ENCODE measurements at places on chromosomes 4 and X.

- no peak for DNase-seq
These were observed 208.8 kb downstream of the SH2D1A start for GRCh38 chrX:124555036-124555595.

DNA sequence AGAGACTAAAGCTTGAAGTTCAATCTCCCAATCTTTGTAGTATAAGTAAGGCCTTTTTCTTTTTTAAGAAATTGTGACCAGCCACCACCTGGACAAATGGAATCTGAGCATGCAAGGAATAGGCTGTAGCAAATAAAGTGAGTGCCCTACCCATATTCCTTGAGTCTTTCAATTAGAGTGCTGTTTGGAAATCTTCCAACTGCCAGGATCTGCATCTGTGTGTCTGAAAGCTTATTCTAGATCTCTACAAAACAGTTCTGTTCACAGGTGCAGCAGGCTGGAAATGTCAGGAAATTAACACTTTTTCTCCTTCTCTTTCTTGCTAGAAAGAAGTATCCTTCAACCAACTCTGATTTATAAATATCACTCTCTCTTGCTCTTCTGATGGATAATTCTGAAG lies 76.7 kb upstream of the NDST3 start:
- DNase-seq = no peak

DNA sequence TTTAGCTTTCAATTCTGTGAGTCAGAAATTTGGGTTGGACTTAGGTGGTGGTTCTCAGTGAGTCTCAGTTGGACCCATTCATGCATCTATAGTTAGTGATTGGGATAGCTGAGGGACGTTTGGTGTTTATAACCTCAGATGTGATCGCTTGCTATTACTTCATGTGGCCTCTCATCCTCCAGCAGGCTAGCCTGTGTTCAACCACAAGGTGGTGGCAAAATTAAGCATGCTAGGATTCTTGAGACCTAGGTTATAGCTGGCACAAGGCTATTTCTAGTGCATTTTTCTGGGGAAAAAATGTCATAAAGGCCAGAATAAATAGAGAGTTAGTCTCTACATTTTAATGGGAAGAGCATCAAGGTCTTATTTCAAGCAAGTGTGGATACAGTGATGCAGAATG lies 10.9 kb upstream of the GRPR start:
- DNase-seq = no peak

- DNase-seq = no peak
These were observed 47.5 kb downstream of the RAPGEF2 start for GRCh38 chr4:159150396-159150795.

DNA sequence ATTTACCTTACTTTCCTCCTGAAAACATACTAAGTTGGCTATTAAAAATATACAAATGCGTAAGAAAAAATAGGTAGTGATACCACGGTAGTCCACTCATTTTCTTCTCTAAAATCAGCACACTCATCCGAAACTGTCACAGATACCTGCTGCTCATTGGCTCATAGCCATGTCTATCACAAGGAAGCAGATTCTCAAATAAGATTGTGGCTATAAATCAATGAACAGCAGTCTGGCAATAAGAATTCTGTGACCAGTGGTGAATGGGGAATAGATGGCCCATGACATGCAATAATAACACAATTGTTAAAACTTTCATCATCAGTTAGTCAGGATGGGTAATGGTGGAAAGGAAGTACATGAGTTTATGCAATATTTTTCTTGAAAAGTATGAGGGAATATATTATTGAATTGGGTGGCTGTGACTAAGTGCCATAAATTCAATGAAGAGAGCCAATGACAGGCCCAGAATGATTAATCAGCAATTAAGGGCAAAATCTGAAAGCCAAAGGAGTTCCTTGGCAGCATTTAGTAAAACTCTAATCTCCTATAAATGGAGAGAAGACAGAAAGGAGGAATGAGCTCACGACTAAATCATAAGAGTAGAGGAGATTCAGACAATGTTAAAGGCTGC lies 202.3 kb upstream of the NEIL3 start:
- DNase-seq = no peak

DNA sequence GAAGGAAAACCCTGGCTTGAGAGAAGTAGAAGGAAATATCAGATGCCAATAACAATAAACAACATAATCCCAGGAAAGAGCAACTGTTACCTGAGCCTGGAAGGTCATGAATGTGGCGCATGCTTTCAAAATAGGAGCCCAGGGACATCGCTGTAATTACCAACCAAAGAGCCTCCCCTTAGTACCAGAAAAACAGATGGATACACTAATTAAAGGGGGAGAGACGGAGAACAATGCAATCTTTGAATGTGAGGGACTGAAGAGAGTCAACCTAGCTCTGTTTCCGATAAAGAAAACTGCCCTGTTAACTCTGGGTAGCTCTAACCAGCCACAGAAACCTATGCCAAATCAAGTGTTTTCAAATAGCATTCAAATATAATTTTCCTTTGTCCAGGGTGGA lies 161.4 kb downstream of the ENOX2 start:
- no peak for DNase-seq

DNA sequence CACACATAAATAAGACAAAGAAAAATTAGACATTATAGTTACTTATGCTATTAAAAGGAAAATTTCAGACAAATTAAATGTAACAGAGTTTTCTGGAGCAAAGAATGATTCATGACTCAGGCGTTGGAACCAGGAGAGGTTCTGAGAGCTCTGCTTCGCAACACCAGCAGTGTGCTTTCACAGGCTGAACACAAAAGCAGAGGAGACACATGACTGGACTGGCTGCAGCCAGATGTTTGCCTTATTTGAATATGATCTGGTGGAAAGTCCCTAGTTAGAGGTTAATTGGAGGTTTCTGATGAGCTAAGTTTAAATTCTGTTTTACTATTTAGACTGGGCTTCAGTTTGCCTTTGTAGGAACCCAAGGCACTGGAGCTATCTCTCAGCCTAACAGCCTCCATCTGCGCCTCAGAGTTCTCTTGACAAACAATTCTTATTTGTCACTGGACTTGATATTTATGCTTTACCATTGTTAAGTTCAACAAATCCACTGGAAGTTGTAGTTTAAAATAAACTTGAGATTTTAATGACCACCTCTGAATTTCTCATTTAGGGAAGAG lies 16.2 kb downstream of the BOD1L1 start:
- no peak for DNase-seq

DNA sequence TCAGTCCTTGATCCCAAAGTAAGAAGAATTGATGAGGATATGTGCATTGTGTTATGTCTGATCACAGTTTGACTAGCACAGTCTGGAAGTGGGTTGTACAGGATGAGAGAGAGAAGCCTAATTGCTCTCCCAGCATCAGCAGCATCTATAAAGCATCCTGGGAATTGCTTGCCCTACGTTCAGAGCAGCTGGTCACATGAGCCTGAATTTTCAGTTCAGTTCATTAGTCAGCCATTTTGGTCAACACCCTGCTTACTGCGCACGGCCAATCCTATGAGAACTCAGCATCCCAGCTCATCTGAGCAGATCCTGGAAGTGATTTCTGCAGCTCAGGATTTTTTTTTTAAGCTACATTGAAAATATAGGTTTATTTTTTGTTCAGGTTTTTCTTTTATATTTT lies at the start of gene RUFY3:
TSS of gene RUFY3 (plus strand) at position 218 of the 400 bp plus-strand sequence. CDS start 610 bp downstream, outside the sequence.
- no peak for DNase-seq

DNA sequence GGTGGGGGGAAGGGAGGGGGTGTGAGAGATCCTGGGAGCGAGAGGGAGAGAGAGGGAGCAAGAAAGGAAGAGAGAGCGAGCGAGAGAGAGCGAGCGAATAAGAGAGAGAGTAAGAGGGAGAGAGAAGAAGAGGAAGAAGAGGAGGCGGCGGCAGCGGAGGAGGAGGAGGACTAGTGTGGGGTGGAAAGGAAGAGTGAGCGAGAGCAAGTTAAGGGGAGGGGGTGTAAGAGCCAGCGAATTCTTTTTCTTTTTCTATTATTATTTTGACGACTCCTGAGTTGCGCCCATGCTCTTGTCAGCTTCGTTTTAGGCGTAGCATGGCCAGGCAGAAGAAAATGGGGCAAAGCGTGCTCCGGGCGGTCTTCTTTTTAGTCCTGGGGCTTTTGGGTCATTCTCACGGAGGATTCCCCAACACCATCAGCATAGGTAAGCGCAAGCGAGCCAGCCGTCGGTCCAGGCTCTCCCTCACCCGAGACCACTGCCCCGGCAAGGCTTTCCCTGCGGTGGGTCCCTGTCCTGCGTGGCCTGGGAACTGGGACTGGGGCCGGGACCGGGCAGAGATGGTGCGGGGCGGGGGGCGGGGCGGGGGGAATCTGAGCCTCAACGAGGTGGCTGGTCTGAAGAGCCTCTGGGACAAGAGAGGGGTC lies at the start of gene GRIA3:
TSS of gene GRIA3 (plus strand) at position 60 of the 647 bp plus-strand sequence. CDS start at position 318, 258 bp downstream.
- no peak for DNase-seq

DNA sequence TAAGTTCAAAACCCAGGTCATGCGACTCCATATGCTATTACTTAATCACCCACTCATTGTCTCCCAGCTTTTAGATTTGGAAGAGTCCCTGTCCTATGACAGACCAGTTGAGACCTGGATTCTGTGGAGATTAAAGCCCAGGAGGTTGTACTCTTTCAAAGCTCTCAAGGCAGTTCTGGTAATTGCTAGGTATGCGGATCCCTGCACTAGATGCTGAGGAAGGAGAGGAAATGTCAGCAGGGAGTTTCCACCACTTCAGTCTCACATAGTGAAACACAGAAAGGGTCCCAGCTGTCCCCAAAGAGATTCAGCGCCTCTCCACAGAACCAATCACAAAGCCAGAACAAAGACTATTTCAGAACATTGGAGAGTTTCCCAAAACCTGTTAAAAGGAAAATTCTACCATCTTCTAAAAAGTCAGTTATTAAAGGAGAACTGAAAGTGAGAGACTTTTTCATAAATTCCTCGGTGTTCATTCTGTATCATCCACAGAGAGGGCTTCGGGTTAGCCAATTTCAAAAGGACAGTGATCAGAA lies 53.4 kb downstream of the IRF2 start:
- no peak for DNase-seq

DNA sequence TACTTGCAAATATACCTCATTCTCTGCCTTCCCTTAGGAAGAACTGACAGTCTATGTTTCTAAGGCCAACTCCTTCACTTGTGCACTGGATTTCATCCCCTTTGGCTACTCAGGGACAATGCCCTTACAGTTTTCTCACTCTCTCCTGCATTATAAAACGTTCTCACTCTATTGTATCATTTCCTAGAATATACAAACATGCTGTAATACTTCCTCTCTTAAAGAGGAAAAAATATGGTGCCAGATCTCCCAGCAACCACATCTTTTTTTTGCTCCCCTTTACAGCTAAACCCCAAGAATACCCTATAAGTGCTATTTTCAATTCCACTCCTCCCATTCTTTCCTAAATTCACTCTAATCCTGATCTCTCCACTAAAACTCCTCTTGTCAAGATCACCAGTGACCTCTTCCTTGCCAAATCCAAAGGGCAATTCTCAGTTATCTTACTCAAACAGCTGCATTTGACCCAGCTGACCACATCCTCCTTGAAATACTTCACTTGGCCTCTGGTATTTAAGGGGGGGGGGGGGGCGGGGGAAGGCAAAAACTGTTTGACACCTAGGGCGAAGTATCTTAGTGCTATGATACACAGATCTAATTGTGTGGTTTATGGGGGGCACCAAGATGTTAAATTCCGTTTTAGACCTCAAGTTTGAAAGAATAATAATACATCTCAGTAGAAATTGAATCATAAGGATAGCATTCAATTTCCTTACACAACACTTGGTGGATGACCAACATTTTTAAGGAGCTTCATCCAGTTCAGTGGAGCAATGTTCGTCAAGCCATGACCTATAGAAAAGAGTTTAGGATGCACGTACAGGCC lies 1.6 kb downstream of the RCHY1 start:
- no peak for DNase-seq

DNA sequence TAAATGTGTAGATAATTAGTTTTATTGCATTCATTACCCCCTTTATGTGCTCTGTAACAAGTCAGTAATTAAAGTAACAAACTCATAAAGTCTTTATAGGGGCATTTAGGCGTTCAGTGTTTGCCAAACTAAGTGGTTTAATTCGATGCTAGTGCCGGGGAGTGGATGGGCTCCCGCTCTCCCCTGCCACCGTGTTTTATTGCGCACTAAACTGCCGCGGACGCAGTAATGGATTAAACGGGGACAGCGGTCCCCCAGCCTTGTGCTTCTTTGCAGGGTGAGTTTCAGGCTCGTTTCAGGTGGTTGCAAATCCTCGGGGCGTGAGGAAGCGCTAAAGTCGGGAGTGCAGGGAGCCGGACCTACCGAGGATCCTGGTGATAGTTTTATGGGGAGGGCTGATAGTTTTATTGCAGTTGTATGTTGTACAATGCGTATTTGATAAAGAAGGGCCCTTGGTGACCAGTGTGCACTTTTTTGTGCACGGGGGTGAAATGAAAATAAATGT lies 1.6 kb upstream of the PHOX2B start:
- DNase-seq = no peak

DNA sequence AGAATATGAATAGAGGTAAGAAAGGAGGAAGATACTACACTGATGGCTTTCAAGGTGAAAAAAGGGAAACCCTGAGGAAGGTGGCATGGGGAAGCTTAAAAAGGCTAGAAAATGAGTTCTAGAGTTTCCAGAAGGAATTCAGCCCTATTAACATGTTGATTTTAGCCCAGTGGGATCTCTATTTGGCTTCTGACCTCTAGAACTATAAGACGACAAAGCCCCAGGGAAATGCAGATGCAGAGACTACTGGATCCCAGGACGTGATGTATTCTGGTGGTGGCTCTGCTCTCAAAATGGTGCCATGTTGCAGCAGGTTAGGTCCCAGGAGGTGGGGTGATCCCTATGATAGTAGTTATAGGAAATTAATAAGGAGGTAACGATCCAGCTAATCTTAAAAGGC lies 120.4 kb downstream of the TMA16 start:
- no peak for DNase-seq

GRCh38 chrX:150062292-150063137 lies 124.2 kb upstream of the EOLA2 start:
- no peak for DNase-seq

DNA sequence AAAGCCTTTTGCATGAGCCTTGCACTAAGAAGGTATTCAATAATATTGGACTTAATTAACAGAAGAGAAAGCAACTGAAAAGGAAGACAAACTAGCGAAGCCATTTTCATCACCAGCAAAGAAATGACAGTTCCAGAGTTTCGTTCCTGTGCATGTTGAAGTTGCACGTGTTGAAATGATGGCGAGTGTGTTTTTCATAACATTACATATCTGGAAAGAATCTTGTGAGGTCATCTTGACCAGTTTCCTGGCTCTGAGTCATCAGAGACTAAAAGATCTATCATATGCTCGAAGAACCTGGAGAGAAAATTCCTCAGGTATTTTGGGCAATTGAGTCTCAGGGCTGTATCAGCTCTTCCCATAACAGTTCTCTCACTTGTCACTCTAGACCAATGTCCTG lies 106.2 kb upstream of the MAML3 start:
- DNase-seq = no peak

DNA sequence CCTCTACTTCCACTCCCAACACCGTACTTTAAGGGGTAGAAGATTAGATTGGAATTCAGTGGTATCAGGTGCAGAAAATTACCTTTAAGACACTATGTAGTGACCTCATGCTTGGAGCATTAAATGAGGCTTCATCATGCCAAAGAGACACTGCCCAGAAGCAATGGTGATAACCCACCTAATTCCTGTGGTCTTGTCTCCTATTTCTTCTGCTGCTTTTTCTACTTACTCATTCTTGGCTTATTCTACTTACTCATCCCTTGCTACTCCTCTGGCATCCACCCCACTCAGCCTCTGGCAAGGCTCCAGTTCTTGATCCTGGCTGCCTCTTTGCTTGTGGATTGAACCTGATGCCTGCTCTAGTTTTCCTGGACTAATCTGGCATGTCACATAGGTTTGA lies 62.3 kb upstream of the ADAMTS3 start:
- no peak for DNase-seq

GRCh38 chrX:41257801-41258200 lies 76.2 kb upstream of the DDX3X start:
- no peak for DNase-seq

GRCh38 chr4:142815834-142816233 lies 30.3 kb downstream of the INPP4B start:
- DNase-seq = no peak

Data from stimulated activated CD4-positive, alpha-beta T cell treated with anti-CD3 and anti-CD28 coated beads, Interleukin-2, amount 100 ng/mL, for 24 hours (primary cell).